ENCODE measurements at places on chromosomes 2 and 18.

DNA sequence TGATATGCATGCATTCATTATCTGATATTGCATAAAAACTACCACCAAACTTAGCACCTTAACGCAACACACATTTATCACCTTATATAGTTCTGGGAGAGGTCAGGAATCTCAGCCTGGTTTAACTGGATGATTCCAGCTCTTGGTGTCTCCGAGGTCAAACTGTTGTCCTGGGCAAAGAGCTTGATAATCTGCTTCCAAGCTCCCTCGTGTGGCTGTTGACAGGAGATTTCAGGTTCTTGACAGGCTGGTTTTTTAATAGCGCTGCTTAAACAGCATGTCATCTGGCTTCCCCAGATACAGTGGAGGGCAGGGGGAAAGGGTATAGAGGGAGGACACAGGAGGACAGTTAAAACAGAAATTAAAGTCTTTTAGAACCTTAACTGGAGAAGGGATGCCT, 785.0 kb downstream of the CNTNAP5 start:
- DNase-seq: peak; percentile 2

DNA sequence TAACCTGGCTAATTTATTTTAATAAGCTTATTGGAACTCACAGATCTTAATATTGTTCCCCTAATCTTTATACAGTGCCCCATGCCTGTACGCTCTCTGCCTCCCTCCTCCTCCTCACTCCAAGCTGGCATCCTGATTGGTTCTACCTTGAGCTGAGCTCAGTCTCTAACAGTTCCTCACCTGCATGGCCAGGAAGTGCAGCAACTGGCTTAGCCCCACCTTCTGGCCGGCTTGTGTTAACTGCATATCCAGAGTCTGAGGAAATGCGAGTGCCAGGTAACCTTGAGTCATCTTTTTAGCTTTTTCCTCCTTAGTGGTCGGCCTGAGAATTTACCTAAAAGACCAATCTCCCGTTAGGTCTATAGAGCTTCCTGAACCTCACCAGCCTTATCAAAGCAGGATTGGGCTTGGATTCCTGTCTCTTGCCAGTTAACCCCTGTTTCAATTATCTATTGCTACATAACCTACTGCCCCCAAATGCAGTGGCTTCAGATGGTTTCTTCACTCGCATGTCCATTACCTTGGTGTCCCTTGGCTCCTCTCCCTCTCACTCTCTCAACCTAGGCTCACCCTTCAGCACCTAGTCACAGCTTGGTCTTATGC, 89.5 kb upstream of the STK39 start:
- DNase-seq: no peak

- no peak for DNase-seq
Observed at GRCh38 chr2:191051177-191051576, 37.2 kb upstream of the STAT1 start.

DNA sequence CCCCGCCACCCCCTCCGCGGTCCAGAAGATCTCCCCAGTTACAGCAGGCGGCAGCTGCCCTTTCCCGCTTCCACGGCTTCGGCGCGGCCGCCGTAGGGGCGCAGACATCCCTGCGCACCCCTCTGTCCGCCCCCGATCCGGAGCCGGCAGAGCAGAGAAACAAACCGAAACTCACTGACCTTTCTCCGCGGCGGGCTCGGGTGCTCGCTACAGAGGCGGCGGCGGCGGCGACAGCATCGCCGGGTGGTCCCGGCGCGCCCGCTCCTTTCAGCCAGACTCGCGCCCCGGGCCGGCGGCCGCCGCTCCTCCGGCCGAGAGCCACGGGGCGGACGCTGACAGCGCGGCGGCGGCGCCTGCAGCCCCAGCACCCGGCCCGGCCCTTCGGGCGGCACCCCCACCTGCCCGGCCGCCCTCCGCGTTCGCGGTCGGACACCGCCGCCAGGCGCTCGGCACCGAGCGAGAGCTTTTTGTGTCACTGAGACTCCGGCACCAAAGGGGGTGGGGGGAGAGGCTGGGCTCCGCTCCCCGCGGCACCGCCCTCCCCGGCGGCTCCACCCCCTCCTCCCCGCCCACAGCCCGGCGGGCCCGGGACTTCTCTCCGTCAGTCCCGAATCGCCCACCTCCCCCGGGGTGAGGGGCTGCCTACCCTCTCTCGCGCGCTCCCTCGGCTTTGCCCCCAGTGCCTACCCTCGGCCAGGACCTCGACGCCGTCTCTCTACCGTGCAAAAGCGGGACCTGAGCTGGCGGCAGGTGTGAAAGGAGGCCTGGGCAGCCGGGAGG, 1.4 kb upstream of the RNF152 start:
- peak; percentile 64 for DNase-seq

- DNase-seq: no peak
Observed at GRCh38 chr18:13308369-13308768, 89.8 kb downstream of the LDLRAD4 start.

GRCh38 chr2:173881461-173881860, 83.7 kb downstream of the SP3 start:
- DNase-seq: peak; percentile 43

GRCh38 chr2:96259497-96259921, 6.3 kb downstream of the TMEM127 start:
- DNase-seq: no peak

GRCh38 chr18:26550998-26551694, 2.8 kb upstream of the KCTD1 start:
- DNase-seq: no peak

DNA sequence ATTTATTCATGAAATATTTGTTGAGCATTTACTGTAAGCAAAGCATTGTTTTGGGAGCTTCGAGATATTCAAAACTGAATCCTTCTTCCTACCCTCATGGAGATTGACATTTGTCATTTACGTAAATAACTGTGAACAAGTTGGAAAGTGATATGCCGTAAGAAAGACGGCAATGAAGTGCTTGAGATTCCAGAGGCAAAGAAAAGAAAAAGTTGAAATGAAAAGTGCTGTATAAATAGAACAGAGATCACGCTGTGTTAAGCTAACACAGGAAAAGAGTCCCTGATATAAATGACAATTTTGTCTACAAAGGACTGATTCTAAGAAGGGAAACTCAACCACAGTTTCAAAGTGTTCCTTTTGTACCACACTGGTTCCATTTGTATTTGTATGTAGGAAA, 1.8 kb downstream of the CHRNA1 start:
- DNase-seq: no peak

GRCh38 chr18:79405781-79406575, 10.2 kb downstream of the NFATC1 start:
- no peak for DNase-seq

GRCh38 chr2:215794829-215795546, 218.4 kb downstream of the MREG start:
- peak; percentile 34 for DNase-seq

- no peak for DNase-seq
Observed at GRCh38 chr2:151422917-151423439, 13.3 kb downstream of the RIF1 start.

- DNase-seq: no peak
Observed at GRCh38 chr18:57942493-57942892, 101.5 kb upstream of the NEDD4L start.

DNA sequence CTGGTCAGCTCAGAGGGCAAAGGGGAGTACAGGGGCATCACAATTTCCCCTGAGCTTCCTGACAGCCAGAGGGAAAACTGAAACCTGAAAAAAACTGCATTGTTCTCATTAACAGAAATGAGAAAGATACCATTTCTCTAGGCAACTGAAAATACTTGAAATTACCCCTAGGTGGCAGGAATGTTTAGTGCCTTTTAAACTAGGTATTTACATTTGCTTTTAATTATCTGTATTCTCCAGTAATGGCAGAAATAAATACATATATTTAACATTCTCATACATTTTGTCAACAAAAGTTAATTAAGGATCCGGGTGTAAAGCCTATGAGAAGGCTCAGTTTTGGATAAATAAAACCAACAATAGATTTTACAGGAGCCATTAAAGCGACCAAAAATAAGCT, 34.5 kb downstream of the RPL31 start:
- peak; percentile 6 for DNase-seq

- DNase-seq: no peak
Observed at GRCh38 chr2:90645-91312, 44.5 kb upstream of the FAM110C start.

- no peak for DNase-seq
Observed at GRCh38 chr2:200435379-200435778, 74.5 kb downstream of the KCTD18 start.

- DNase-seq: peak; percentile 64
Observed at GRCh38 chr2:231612109-231612455, 19.4 kb downstream of the TEX44 start.

- no peak for DNase-seq
Observed at GRCh38 chr2:1685957-1686783, 58.1 kb downstream of the PXDN start.

DNA sequence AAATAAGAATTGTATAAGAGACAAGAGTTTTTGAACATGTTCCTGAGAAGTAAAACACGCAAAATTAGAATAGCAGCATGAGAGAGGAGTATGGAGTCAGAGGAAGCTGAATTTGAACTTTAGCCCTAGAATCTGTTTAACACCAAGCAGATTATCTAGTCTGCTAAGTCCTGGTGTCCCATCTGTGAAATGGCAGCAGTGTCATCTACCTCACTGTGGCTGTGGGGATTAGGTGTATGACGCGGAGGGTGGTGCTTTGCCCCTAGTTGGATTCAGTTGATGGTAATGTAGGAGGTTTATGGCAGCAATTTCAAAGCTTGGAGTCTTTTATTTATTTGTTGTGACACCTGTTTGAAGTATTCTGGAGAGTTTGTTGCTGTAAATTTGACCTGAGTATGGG, 79.2 kb downstream of the ZNF532 start:
- DNase-seq: no peak

DNA sequence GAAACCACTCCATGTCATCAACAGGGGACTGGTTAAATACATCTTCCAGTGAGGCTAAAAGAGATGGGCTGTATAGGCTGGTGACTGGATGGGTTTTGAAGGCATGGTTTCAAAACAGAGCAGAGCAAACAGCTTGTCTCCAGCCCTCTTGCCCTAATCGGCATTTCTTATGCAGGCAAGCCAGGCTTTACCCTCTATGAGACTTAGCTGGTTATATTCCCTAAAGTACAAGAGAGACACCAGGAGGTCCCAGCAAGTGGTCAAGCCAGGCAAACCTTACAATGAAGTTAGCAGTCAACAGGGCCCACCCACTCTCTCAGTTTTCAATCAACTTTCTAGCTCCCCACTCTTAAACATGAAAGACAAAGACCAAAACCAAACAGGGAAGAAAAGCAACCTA, 19.0 kb downstream of the OSBPL1A start:
- DNase-seq: no peak

DNA sequence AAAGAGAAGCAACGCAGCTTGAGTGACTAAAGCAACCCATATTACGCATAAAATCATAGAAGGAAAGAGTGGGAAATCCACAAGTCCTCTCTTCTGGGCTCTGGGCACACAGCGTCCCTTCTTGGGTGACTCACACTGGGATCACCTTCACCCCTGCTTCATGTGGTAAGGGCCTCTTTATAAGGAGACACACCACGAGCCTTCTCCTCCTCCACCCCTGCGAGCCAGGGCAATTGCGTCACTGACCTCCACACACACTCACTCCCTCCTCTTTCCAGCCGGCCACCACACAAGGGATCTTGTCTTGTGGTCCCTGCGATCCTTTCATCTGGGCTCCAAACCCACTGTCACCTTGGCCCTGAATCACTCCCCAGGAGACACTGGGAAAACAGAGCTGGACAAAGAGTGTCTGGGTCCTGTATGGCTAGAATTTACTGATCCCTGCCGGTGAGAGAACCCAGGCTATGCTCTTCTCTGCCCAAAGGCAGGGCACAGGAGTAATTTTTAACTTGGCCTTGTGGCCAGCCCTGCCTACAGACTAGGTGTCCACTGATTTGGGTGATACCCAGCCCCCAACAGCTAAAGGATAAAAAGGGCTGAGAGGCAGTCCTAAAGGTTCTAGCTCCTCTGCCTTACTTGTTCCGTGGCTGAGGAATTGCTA, 35.3 kb downstream of the NHEJ1 start:
- DNase-seq: no peak

GRCh38 chr2:235659767-235660322, 166.0 kb downstream of the AGAP1 start:
- DNase-seq: peak; percentile 40

DNA sequence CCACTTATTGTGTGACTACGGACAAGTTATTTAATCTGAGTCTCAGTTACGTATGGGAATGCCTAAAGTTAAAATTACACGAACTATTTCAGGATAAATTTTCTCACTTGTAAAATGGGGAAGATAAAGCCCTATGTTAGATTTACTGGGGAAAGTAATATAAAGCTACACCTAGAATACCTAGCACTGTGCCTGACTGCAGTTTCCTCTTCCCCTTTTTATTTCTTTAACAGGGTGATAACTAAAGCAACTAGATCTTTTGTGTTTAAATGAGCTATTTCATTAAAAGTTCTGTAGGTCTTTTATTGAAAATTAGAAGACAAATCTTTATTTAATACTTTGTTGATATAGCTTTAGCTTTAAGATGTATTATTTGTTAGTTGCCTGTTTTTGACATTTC, 5.0 kb downstream of the B3GNT2 start:
- no peak for DNase-seq

DNA sequence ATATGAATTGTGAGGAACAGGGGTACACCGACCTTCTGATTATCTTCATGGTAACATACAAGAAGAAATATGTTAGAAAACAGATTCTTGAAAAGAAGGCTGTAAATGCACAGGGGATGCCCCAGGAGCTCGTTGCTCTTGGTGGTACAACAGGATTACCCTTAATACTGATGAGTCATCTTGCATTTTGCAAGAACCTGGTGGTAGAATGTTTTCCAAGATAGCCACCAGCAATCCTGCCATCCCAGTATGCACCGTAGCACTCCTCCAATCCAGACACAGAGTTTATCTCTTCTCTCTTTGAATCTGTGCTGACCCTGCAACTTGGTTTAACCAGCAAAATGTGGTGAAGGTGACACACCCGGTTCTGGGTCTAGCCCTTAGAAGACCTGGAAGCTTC, 238.3 kb downstream of the EN1 start:
- DNase-seq: no peak

DNA sequence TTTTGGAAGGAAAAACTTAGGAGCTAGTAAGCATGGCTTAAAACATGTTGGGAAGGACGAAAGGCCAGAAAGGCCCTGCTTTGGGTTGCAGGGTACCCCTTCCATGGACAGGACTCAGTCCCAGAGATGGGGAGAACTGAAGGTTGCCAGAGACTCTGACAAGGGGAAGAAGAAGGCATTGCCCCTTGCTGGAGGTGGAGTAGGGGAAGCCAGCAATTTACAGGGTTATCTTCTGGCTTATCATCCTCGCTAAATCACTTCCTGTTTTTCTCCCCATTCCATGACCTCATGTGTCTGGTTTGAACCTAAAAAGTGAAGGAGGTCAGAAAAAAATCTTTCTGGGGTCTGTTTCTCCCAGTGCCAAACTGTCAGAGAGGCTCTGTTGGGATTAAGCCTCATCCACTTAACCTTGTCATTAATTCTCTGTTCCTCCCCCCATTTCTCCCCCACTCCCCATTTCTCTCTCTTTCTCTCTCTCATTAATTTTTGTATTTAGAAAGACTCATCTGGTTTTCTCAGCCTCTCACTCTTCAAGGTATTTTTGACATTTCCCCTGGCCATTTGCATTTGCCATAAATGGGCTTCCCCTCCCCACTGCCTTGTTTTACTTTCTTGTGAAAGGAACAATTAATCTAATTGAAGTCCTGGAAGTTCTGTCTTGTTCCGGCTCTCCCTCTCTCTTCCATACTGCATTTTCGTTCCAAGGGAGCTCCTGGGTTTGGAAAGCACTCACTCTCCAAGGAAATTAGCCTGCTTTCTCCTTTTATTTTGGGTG, 17.4 kb downstream of the NRP2 start:
- DNase-seq: no peak
